Non-pigmented ciliary epithelial cell (primary cell): ENCODE measurements at places on chromosomes 7 and 10.
A peak's percentile ranks its signal among the peaks of the same experiment; 100 is the strongest.

- DNase-seq: no peak
Observed at GRCh38 chr10:5574642-5575131, 49.9 kb downstream of the CALML3 start.

DNA sequence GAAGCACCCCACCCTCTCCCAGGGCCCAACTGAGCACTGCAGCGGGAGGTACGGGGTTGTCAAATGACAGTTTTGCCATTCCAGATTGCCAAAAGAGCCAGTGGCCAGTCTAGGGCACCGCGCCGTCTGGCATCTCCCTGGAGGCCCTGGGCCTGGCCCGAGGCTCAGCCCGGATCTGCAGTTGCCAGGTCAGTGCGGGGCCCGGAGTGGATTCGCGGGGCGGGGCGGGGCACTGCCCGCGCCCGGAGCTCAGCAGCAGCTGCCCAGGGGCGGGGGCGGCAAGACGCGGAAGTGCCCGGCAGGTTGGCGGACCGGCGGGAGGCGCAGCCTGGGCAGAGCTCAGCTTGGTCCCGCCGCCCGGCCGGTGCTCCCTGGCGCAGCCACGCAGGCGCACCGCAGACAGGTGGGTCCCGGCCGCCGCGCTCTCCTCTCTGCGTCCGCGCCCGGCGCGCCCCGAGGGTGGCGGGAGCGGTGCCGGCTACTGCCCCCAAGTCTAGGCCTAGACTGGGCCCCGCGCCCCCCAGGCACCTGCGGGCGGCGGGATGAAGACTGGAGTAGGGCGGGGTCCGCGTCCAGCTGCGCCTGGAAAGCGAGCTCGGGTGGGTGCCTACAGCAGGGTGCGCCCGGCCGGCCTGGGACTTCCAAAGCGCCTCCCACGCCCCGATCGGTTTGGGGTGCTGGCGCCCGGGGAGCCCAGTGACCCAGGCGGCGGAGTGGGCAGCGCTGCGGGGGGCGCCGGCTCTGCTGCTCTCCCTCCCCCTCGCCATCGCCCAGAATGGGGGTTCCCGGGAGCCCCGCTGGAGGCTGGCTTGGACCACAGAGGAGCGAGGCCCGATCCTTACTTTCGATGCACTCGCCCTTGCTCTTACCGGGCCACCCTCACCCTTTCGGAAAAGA lies at the start of gene IRF5:
TSS of gene IRF5 (plus strand) at position 281 of the 897 bp plus-strand sequence. CDS start 4,155 bp downstream, outside the sequence.
- DNase-seq: no peak

DNA sequence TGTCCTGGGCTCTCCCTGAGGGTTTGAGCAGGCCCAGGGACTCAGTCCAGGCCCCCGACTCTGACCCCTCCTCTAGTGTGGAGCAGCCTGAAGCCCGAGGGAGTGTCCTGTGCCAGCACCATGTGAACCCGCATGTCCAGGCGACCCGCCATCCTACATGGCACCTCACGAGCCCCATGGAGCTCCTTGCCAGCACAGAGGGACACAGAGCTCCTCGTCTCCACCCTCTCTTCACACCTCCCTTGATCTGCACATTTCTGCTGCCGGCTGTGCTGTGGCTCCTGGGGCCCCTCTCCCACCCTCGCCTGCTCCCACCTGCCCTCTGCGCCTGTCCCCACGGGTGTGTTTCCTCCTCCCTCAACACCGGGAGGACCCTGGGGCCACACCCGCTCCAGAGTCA lies 103.5 kb downstream of the ADARB2 start:
- DNase-seq: no peak

- no peak for DNase-seq
Observed at GRCh38 chr7:138170298-138170697, 94.0 kb downstream of the AKR1D1 start.

GRCh38 chr7:40525764-40526163 lies 391.0 kb downstream of the SUGCT start:
- DNase-seq: no peak

DNA sequence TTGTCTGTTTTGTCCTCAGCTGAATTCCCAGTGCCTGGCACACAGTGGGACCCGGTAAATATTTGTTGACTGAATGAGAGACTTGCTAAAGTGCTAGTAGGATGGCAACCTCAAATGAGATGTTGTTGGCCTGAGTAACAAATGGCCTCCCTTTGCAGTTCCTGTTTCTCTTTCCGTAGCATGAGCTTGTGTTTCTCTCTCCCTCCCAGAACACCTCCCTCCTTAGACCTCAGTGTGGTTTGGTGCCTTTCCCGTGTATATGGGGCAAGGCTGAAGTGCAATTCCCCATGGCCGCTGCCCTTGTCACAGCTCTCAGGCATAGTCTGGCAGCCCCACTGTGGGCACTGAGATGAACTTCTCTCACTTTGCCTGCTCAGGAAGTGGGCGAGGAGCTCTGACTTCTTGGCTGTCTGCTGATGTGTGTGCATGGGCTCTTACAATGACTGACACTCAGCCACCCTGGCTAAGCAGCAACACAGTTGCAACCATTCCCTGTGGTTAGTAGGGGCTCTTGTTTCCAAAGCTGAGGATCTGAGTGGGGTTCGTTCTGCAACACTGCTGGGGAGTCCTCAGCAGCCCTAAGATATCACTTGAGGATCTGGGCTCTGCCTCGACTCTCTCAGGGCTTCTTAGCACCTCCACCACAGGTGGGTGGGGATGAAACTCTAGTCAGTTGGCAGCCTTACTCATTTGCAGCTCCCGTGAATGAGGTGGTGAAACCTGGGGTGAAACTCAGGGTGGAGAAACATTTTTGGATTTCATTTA lies 136.1 kb downstream of the ICA1 start:
- DNase-seq: no peak

DNA sequence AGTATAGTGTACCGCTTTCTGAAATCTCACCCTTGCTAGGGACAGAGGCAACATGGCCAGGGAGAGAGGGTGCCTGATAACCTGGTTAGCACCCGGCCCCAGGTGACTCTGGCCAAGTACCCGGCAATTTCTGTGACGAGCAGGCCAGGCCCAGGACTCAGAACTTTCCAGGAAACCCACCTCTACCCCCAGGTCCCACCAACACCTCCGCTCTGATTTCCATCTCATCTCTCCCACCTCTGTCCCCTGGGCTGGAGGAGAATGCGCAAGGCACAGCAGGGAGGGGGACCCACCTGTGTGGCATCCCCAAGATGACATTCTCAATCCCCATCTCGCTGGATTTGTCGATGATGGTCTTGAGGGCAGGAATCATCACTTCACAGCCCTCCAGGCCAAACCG lies 11.6 kb downstream of the OGDHL start:
- DNase-seq: no peak

DNA sequence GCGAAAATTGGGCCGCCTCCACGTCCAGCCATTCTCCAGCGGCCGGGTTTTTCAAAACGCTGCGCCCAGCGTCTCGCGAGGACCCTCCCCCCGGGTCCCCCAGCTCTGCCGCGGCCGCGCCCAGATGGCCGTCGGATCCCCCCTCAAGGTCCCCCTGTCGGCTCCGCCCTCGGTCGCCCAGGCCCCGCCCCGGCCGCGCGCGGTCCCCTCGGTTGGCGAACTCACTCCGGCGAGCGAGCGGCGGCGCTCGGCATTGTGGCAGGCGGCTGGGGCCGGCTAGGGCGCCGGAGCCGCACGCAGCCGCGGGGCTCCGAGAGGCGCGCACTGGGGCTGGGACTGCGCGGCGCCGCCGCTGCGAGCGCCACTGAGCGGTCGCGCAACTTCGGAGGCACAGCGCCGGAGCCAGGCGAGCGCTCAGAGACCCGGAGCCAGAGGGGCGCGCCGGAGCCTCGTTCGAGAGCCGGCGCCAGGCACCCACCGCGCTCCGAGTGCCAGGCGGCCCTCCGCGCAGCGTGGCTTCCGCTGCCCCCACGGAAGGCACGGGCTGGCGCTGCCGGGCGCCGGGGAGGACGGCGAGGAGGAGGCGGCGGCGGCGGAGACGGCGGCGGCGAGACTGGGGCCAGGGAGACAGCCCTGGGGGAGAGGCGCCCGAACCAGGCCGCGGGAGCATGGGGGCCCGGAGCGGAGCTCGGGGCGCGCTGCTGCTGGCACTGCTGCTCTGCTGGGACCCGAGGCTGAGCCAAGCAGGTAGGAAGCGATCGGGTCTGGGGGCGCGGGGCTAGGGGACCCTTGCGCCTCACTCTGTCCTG lies at the start of gene UNC5B:
TSS of gene UNC5B (plus strand) at position 253 of the 809 bp plus-strand sequence. CDS start at position 669, 416 bp downstream.
- no peak for DNase-seq

DNA sequence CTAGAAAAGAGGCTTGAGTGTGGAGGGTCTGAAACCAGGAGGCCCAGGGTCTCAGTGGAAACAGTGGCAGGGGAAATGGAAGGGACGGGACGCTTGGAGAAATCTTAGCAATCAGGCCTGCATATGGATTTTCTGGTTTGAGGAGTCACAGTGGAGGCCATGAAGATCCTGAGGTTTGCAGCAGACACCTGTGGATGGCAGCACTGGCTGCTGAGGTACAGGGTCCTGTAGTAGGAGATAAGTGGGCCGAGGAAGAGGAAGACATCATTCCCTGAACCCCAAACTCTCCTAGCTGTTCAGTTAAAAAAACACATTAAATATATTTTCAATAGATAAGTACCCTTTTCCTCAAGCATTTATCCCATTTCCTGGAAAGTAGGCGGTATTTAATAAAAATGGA lies 208.8 kb upstream of the IGFBP3 start:
- DNase-seq: no peak

GRCh38 chr10:83539528-83540308 lies 599.6 kb upstream of the GHITM start:
- DNase-seq: no peak

GRCh38 chr7:113392841-113393540 lies 274.6 kb upstream of the SMIM30 start:
- DNase-seq: no peak

- DNase-seq: no peak
Observed at GRCh38 chr7:157495594-157495993, 158.8 kb downstream of the DNAJB6 start.

- no peak for DNase-seq
Observed at GRCh38 chr10:11874568-11875493, 51.7 kb downstream of the PROSER2 start.

- DNase-seq: no peak
Observed at GRCh38 chr10:11782793-11783557, 40.2 kb upstream of the PROSER2 start.

GRCh38 chr7:111855842-111856227 lies 293.5 kb upstream of the IMMP2L start:
- peak; percentile 34 for DNase-seq

- DNase-seq: no peak
Observed at GRCh38 chr10:7046615-7047014, 364.2 kb downstream of the SFMBT2 start.

DNA sequence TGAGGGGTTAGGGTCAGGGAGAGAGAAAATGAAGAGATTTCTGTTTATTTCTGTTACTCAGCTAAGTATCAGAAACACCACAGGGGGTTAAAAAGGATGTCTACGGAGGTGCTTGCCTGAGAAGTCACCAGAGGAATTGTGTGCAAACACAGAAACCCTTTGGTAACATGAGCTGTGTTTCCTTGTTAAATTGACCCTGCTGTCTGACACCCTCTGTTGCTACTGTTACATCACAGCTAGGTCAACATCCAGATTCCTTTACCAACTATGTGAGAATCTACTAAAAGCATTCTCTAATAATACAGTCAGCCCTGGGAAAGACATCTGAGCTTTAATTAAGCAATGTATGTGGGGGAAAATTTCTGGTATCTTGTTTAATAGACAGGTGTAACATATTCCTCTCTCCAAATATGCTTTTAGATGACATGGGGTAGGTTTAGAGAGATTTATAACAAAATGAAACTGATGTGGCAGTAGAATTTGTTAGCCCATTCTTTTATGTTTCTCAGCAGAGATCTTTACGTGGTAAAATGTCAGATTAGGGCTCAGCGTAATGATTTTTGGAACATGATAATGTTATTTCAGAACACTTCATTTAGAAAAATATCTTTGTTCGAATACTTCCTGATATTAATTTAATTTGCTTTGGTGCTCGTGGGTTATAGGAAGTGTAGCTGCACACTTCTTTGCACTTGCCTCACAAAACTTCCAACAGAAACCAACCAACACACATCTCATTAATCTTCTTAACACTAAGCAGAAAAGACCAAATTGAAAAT lies 168.0 kb upstream of the AHR start:
- peak; percentile 71 for DNase-seq

DNA sequence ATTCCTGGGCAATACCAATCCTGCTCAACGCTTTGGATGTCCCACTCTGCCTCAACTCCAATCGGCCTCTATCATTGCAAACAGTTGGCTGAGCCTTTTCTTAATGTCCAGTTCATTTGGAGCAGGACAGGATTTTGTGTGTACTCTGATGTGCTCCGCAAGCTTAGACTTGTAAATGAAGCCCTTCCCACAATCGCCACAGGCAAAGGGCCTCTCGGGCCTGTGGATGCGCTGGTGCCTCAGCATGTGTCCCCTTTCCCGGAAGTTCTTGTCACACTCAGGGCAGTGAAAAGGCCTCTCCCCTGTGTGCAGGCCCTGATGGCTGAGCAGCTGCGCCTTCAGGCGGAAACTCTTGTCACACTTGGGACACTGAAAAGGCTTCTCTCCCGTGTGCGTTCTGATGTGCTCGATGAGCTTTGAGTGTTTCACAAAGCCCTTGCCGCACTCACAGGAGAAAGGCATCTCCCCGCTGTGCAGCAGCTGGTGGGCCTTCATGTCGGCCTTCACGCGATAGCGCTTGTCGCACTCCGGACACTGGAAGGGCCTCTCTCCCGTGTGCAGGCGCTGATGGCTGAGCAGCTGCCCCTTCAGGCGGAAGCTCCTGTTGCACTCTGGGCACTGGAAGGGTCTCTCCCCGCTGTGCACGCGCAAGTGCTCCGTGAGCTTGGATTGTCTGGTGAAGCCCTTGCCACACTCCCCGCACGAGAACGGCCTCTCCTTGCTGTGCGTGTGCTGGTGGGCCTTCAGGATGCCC lies 20.0 kb downstream of the ZNF786 start:
- no peak for DNase-seq

GRCh38 chr7:132755538-132756483 lies 179.5 kb upstream of the PLXNA4 start:
- DNase-seq: no peak

GRCh38 chr7:30353932-30354607 lies 69.7 kb downstream of the ZNRF2 start:
- DNase-seq: no peak

DNA sequence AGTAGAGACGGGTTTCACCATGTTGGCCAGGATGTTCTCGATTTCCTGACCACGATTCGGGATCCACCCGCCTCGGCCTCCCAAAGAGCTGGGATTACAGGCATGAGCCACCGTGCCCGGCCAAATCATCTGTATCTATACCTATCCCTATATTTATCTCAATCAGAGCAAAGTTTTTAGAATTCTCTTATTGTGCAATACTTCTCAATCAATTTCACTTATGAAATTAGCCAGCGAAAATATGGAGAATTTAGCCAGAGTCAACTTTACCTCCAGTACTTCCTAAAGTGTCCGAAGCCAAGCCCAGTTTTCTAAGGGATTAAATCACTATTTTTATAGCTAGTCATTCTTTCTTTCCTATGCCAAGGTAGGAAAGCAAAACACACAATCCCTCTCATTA lies 319.1 kb upstream of the PFKP start:
- no peak for DNase-seq

DNA sequence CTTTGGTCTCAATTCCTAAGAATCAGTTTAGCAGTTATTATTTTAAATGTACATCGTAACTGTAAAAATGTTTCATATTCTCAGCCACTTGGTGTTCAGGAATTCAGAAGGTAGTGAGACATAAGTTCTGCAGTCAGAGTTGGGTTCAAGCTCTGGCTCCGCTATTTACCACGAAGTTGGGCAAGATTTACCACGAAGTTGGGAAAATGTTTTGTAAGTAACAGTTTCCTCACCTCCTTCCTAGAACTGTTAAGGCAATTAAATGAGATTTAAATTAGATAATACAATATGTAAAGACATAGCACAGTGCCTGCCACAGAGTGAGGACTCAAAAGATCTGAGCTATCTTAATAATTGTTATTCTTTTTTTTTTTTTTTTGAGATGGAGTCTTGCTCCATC lies 16.3 kb upstream of the ABLIM1 start:
- DNase-seq: no peak
